Articular chondrocyte of knee joint (primary cell): ENCODE measurements at places on chromosomes 3 and 15. TPM values are rescaled to one million over a fixed set of nuclear protein-coding genes. Genes with fewer than 3 reads are reported as not detected.

Gene EIF4E3
- total RNA-seq: 6.2 and 7.8 TPM in 2 replicates

Gene CRYBG3
- 28.1 and 31.5 TPM in 2 replicates for total RNA-seq

Gene NAALADL2
- total RNA-seq: 33.3 and 33.4 TPM in 2 replicates

Gene SMCO1
- not detected in 2 replicates for total RNA-seq

Gene CFAP44
- total RNA-seq: 5.9 and 8.9 TPM in 2 replicates

Gene THSD4
- 5.4 TPM in 2 replicates for total RNA-seq

Gene NR1I2
- 0.11 and 0.13 TPM in 2 replicates for total RNA-seq

Gene TICRR
- total RNA-seq: 2.4 and 2.9 TPM in 2 replicates

Gene SLC24A5
- total RNA-seq: not detected in 2 replicates

Gene TRH
- total RNA-seq: 0.11 and 0.13 TPM in 2 replicates

Gene GMNC
- 0.11 TPM in 1 of 2 replicates, not detected in the other for total RNA-seq

Gene EPHA6
- 0.13 TPM in 1 of 2 replicates, not detected in the other for total RNA-seq

Gene KBTBD12
- under 0.01 TPM in 1 of 2 replicates, not detected in the other for total RNA-seq

Gene CLPX
- 59.7 and 62.5 TPM in 2 replicates for total RNA-seq

Gene CAMKV
- total RNA-seq: not detected in 2 replicates

Gene FRMD5
- under 0.01 and 0.11 TPM in 2 replicates for total RNA-seq

Gene ROPN1
- 0.22 TPM in 1 of 2 replicates, not detected in the other for total RNA-seq
